NCI-H1436 treated with DMSO at 0.1 percent for 48 hours (cell line): ENCODE measurements at places on chromosomes 4 and X.

DNA sequence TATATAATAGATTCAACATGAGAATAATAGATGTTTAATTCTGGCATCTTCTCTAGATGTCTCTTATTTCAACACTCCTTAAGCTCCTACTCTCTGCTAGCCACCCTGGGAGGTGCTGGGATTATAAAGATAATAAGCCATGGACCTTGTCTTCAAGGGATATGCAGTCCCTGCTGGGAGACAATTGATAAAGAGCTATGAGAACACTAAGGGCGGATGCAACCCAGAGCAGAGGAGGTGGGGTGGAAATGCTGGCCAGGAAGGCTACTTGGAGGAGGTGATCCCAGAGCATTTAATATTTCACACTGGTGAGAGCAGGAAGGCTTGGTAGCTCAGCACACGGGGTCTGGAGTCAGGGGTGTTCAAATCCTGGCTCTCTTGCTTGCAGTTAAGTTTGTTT lies 18.3 kb upstream of the PGRMC2 start:
- DNase-seq, result no peak

- no peak for DNase-seq
Measured at GRCh38 chr4:42642101-42642797, 14.7 kb downstream of the ATP8A1 start.

DNA sequence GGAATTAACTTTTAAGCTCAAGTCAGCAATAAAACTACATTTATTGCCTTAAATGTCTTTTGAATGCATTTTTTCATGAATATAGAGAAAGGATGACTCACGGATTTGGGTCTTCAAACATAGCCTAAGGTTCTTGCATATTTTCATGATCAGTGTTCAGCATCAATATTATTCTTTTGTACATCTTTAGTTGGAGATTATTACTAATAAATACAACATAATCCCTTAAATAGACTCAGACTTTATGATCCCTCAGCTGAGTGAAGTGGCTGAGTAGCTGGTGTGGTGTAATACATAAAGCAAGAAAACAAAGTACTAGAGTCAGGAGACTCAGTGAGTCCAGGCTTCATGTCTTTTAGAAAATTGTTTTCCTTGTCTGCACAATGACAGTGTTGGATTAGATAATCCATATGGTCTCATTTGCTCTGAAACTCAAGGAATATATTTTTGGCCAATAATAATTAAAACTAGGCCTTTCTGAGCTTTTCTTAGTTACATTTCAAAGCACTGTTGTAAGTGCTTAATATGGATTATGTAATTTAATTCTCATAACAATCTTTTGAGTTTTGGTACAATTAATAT lies 78.3 kb upstream of the UNC5C start:
- DNase-seq, result no peak

DNA sequence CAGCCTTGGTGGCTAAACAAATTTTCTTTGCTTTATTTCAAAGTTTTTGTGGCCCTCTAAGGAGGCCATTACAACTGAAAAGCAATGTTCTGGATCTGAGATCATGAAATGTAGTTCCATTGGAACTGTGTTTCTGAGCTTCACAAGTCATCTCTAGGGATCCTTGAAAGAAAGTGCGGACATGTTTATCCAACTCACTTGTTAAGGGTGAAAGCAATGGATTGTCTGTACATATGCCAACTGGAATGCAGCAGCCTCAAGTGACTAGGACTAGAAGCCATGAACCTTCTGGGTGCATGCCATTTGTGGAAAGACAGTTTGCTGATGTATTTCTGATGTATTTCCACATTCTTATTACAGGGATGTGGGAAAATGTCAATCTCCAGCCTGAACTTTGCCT lies 36.7 kb upstream of the KLHL13 start:
- no peak for DNase-seq

- DNase-seq, result no peak
Measured at GRCh38 chrX:9278475-9279233, 186.2 kb upstream of the TBL1X start.

GRCh38 chr4:95049551-95050233 lies 291.9 kb downstream of the BMPR1B start:
- DNase-seq, result no peak

DNA sequence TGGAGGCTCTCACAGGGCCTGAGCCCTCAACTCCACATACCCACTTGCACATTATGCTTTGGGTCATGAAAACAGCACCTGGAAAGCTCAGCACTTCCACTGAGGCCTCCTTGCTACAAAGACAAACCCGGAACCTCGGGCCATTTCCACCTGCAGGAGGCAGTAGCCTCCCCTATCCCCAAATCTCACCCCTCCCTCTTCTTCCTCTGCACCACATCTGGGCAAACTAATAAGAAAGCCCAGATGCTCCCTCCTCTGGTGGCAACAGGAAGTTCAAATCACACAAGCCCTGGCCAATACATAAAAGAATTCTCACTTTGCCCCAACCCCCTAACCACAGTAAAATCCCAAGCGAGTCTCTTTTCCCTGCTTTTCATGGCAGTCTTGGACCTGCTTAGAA lies 136.4 kb downstream of the MAPK10 start:
- no peak for DNase-seq

DNA sequence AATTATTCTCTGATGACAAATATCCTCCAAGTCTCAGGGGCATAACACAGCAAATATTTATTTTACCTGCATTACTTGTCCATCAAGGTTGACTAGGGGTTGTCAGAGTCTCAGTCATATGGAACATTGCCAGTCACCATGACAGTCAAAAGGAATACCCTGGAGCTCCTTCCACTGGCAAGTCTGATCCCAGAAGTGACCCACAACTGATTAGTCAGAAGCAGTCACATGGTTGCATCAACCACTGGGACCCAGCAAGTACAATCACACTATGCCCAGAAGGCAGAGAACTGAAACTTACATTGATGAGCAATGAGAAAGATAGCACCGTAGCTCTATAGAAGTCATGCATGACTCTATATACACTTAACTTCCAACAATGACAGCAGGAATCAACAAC lies 41.9 kb upstream of the SOD3 start:
- no peak for DNase-seq

GRCh38 chr4:18180122-18180521 lies 158.6 kb upstream of the LCORL start:
- DNase-seq, result no peak

- no peak for DNase-seq
Measured at GRCh38 chr4:88854481-88854880, 156.9 kb upstream of the NAP1L5 start.

DNA sequence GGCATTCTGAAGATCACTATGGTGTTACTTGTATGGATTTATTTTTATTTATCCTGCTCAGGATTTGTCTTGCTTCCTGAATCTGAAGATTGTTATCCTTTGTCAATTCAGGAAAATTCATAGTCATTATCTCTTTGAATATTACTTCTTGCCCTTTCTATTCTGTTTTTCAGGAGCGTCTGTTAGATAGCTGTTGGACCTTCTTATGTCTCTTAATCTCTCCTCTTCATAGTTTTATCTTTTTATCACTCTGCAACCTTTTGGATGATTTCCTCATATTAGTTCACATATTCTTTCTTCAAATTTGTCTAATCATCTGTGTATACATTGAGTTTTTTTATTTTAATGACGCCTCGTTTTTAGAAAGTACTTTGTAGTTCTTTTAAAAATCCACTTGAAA lies 19.6 kb downstream of the WDR19 start:
- DNase-seq, result no peak

DNA sequence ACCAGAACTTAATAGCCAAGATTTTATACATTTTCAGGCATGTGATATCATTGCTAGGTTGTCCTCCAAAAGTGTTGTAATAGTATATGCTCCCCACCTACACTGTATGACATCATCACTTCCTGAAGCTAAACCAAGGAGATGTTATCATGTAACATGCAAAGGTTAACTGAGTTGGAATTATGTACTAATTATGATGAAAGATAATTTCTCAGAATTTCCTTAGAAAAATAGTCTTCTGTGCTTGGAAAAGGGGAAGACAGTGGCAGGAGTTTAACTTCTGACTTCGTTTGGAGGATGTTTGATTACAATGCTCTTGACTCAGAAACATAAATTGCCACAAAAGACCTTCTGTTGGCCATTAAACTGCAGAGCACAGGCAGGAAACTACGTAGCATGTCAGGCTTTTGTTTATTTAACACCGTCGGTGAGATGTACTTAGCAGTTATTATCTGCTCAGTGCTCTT lies 83.6 kb upstream of the GUCY1A1 start:
- DNase-seq, result no peak

DNA sequence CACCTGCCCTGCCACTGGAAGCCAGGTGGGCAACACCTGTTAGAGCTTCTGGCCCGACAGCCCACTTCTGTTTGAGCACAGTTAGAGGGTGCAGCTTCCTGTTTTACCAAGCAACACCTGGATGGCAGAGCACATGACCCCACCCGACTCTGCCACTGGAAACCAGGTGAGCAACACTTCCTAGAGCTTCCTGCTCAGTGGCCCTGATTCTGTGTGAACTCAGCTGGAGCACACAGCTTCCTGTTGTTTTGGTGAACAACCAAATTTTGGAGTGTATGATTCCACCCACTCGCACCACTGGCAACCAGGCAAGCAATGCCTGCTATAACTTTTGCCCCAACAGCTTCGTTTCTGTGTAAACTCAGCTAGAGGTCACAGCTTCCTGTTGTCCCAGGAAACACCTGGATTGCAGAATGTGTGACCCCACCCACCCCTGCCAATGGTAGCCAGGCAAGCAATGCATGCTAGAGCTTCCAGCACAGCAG lies 163.8 kb upstream of the KLF8 start:
- DNase-seq, result no peak

- no peak for DNase-seq
Measured at GRCh38 chr4:155889031-155889793, 14.3 kb upstream of the TDO2 start.

GRCh38 chrX:15344106-15344505 lies 8.8 kb upstream of the PIGA start:
- no peak for DNase-seq

- no peak for DNase-seq
Measured at GRCh38 chr4:176230836-176231235, 35.5 kb upstream of the SPATA4 start.

- DNase-seq, result no peak
Measured at GRCh38 chrX:118569676-118570075, 74.1 kb downstream of the DOCK11 start.

- DNase-seq, result no peak
Measured at GRCh38 chrX:149230689-149231088, 274.4 kb downstream of the IDS start.

DNA sequence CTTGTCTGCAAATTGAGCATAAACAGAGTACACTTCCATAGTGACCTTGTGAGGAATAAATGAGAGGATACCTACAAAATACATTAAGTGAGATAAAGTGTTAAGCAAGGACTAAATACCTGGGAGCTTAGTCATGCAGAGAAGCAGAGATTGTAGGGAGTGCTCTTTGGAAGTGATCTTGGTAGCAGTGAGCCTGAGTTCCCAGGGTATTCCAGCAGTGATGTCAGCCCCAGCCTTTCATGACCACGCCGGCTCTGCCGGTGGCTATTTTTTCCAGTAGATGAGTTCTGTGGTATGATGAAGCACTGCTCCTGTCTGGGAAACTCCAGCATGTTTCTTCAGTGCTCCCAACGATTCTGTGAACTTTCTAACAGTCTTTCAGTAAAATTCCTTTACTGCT lies 391.5 kb upstream of the IGFBP7 start:
- DNase-seq, result no peak

GRCh38 chr4:108903464-108904221 lies 140.8 kb upstream of the ETNPPL start:
- DNase-seq, result no peak

DNA sequence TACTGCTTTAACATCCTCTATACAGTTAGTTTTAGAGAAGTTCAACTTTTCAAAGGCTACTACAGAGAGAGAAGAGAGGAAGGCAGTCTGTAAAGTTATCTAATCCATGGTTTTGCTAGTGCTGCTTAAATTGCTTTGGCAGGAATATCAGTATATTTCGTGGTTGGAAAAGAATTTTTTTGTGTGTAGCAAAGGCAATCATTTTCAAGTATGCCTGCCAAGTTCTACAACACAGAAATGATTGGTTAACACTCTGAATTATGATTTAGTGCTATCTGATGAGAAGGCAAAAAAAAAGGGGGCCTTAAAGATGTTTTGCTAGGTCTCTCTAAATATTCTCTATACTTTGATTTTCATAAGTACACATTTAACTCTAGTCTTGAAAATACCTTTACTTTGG lies 133.1 kb downstream of the JADE1 start:
- no peak for DNase-seq

GRCh38 chr4:61571761-61572559 lies 371.8 kb downstream of the ADGRL3 start:
- no peak for DNase-seq

DNA sequence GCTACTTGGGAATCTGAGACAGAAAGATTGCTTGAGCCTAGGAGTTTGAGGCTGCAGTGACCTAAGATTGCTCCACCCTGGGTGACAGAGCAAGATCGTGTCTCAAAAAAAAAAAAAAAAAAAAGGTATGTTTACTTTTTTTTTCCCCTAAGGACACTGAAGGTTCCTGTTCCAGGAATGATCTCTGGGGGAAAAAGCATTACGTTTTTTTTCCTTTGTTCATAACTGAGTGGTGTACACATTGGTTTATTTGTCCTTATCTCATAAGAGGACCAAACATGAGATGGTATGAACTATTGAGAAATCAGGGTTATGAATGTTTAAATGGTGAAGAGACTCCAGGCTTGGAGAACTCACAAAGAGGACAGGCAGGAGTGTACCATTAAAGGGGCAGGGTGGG lies 120.4 kb upstream of the IL1RAPL2 start:
- no peak for DNase-seq

DNA sequence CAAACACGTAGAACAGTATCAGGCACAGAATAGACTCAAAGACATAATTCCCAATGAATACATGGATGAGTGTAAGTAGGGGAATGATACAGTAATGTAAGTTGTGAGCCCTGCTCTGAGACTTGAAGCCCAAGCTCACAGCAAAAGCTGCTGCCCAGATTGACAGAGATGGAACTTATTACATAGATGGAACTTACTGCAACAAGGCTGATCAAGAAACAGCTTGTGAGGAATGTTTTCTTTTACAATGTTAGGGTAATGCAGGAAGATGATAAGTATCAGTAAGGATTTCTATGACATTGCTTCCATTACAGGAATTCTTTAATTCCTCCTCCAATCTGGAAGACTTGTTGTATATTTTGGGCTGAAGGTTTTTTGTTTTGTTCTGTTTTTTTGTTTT lies 278.4 kb downstream of the IL15 start:
- no peak for DNase-seq

- DNase-seq, result no peak
Measured at GRCh38 chr4:42843694-42844093, 48.8 kb upstream of the GRXCR1 start.

- DNase-seq, result no peak
Measured at GRCh38 chr4:139112650-139113049, 64.4 kb downstream of the ELF2 start.

DNA sequence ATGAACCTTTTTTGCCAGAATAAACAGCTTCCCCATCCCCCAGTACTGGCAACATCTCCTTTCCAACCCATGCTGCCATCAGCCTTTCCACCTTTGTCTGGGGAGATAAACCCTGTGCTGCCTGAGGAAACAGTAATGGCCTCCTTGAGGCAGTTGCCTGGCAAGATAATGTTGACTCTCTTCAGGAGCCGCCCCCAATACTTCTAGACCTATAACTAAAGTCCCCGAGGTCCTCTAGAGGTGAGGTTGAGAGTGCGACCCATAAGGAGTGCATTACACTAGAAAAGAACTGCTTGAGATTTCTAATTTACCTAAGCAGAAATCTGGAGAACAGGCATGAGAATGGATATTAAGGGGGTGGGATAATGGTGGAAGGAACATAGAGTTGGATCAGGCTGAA lies 963.2 kb upstream of the PCDH7 start:
- no peak for DNase-seq

GRCh38 chr4:48722509-48723446 lies 57.3 kb downstream of the FRYL start:
- DNase-seq, result no peak
